Activated CD8-positive, alpha-beta memory T cell treated with anti-CD3 and anti-CD28 coated beads for 1 hour (primary cell): ENCODE measurements at places on chromosomes 4 and X.

- no peak for DNase-seq
These were observed 4.2 kb downstream of the ADAMTS3 start for GRCh38 chr4:72564789-72565188.

DNA sequence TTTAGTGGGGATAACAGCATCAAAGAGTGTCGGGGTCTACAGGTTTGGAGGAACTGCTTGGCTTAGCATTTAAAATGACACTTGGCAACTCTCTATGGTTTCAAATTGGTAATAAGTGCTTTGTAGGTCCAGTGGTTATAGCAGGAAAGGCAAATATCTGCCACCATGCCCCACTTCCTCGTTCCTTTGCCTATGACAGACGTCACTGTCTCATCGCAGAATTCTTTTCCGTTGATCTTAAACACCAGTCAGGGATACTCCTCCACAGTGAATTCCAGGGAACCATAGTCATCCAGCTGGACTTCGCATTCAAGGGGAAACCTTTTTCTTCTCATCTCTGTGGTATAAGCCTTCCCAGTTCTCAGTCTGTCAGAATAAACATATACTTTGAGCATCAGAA is 319.1 kb downstream of the GPAT3 start:
- no peak for DNase-seq

GRCh38 chr4:133316909-133317308 is 167.8 kb downstream of the PCDH10 start:
- DNase-seq: no peak

DNA sequence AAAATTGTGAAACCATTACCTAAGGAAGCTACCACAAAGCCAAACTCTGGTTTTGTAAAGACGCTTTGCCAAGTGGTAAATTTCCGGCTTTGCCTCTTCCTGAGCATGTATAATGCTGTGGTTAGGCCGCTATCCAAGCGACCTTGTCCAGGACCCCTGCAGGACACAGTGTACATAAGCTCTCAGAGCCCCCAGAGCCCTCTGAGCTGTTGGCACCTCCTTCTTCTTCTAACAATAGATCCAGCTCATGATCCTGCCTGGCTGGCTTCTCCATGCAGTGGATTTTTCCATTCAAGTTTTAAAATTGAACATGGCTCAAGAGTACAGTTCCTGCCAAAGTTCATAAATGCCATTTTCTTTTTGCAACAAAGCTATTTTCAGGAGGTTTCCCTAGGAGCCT is 326.7 kb downstream of the MAPK10 start:
- no peak for DNase-seq

DNA sequence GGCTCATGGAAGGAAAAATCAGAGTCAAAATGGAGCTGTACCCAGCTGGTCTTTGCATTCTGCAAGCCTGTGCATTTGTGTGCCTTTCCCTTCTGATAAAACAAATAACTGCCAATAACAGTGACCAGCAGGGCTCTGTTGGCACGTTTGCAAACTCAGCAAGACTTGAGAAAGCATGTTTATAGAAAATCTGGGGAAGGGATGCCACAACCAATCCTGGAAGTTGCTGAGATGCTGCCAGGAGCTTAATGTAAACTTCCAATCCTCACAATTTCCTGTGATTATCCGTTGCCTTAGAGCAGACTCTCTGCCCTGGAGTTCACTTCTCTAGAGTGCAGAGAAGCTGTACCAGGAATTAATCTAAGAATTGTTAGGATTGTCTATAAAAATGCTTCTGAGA is 6.9 kb upstream of the ANXA3 start:
- no peak for DNase-seq

- no peak for DNase-seq
These were observed 127.6 kb downstream of the LDB2 start for GRCh38 chr4:16770710-16771285.
